ENCODE measurements at places on chromosomes 1 and 21. TPM values are rescaled to one million over a fixed set of nuclear protein-coding genes. Genes with fewer than 3 reads are reported as not detected.

GRCh38 chr1:87449348-87449963, 120.8 kb downstream of the LMO4 start:
- H3K4me1 ChIP-seq = no peaks in the 10 kb centered on the region
- H3K4me3 ChIP-seq = no peak overlapping the region
- H3K27me3 ChIP-seq = peaks cover 2% of the 10 kb centered on the region

DNA sequence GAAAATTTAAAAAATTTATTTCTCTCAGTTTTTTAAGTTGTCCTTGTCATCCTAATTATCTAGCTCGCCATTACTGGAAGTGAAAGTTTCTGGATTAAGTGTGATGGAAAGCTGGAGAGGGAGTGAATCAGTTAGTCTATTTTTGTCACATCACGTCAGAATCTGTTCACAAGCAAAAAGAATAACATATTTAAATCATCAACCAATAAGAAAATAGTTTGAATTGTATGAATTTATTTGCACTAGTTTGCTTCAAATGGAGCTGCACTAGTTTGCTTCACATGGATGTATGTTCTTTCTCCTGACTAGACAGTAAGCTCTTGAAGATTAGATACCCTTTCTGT, 22.8 kb downstream of the PHC2 start:
- no peaks in the 10 kb centered on the region for H3K27me3 ChIP-seq
- H3K36me3 ChIP-seq = peaks cover 15% of the 10 kb centered on the region
- DNase-seq = no peak
- peaks cover 7% of the 10 kb centered on the region for H3K4me1 ChIP-seq
- no peak overlapping the region for H3K4me3 ChIP-seq
- H3K27ac ChIP-seq = no peak overlapping the region

- H3K36me3 ChIP-seq = no peaks in the 10 kb centered on the region
- peaks cover 11% of the 10 kb centered on the region for H3K27me3 ChIP-seq
- no peak overlapping the region for H3K27ac ChIP-seq
- H3K4me3 ChIP-seq = no peak overlapping the region
- peak; percentile 13 for DNase-seq
These were observed 17.8 kb downstream of the SPOCD1 start for GRCh38 chr1:31798086-31798432.

GRCh38 chr1:247104965-247105364, 809 bp upstream of the ZNF669 start:
- peaks cover 28% of the 10 kb centered on the region for H3K36me3 ChIP-seq
- peak overlapping the region; percentile 64 for H3K4me3 ChIP-seq
- H3K27ac ChIP-seq = peak overlapping the region; percentile 75
- H3K4me1 ChIP-seq = peaks cover 12% of the 10 kb centered on the region
- peaks cover 9% of the 10 kb centered on the region for H3K27me3 ChIP-seq

DNA sequence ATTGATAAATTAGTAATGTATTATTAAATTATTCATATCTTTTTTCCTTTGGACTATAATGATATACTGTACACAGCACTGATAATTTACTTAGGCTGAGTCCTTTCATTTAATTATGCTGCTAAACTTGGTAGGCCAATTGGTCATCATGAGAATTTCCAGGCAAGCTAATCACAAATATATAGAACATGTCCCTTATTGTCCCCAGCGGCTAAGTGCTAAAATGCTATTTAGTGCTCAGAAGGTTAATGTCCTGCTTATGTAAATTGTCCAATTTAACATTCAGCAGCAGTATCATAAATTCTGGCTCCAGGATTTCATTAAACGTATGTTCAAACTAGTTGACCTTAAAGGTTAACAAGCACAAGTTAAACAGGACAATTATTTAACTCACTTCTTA, 30.0 kb upstream of the RRP15 start:
- H3K4me1 ChIP-seq = no peaks in the 10 kb centered on the region
- H3K4me3 ChIP-seq = no peak overlapping the region
- no peak for DNase-seq
- no peaks in the 10 kb centered on the region for H3K27me3 ChIP-seq
- H3K27ac ChIP-seq = no peak overlapping the region
- H3K36me3 ChIP-seq = peaks cover 9% of the 10 kb centered on the region

Gene HAO2
- total RNA-seq = not detected

GRCh38 chr1:226349081-226349480, 40.1 kb upstream of the LIN9 start:
- no peak overlapping the region for H3K27ac ChIP-seq
- peaks cover 4% of the 10 kb centered on the region for H3K36me3 ChIP-seq
- H3K4me3 ChIP-seq = no peak overlapping the region
- peaks cover 3% of the 10 kb centered on the region for H3K27me3 ChIP-seq
- DNase-seq = no peak

GRCh38 chr1:70455291-70455690, 44.2 kb downstream of the CTH start:
- no peak overlapping the region for H3K27ac ChIP-seq
- no peaks in the 10 kb centered on the region for H3K4me1 ChIP-seq
- no peaks in the 10 kb centered on the region for H3K36me3 ChIP-seq
- H3K4me3 ChIP-seq = no peak overlapping the region
- H3K27me3 ChIP-seq = peaks cover 3% of the 10 kb centered on the region
- no peak for DNase-seq

Gene CYP2J2
- not detected for total RNA-seq

- no peaks in the 10 kb centered on the region for H3K27me3 ChIP-seq
- no peaks in the 10 kb centered on the region for H3K4me1 ChIP-seq
- H3K4me3 ChIP-seq = no peak overlapping the region
- H3K36me3 ChIP-seq = no peaks in the 10 kb centered on the region
- H3K27ac ChIP-seq = no peak overlapping the region
- no peak for DNase-seq
These were observed 22.9 kb upstream of the PHGDH start for GRCh38 chr1:119688810-119689209.

- H3K4me1 ChIP-seq = peaks cover 2% of the 10 kb centered on the region
- no peak overlapping the region for H3K27ac ChIP-seq
- peak overlapping the region; percentile 81 for H3K4me3 ChIP-seq
- H3K36me3 ChIP-seq = no peaks in the 10 kb centered on the region
- peaks cover 1% of the 10 kb centered on the region for H3K27me3 ChIP-seq
These were observed 22.2 kb downstream of the RUNX1 start for GRCh38 chr21:35026617-35027562.

Gene EGLN1
- total RNA-seq = 12.3 TPM

Gene KRTAP12-2
- not detected for total RNA-seq

DNA sequence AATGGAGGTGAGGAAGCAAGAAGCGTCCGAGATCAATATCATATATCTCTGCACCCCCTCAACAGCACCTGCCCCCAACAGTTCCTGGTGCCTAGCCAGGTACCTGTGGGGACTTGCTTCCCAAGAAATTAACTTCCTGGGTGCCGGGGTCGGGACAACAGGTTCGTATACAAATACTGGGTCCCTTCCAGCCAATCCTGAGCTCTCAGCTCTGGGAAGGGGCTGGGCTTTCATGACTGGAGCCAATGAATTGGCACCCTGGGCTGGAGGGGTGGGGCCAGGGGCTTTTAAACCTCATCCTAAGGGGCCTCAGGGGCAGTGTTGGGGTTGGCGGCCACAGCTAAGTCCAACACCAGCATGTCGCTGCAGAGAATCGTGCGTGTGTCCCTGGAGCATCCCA, at the start of gene PADI3:
Gene PADI3, plus strand, starts transcription at position 318 of the 400 bp plus-strand sequence. Its CDS starts 40 bp downstream, at position 358.
- H3K27ac ChIP-seq = no peak within 1 kb of the TSS
- H3K4me1 ChIP-seq = peaks cover 3% of the 10 kb centered on the region
- H3K27me3 ChIP-seq = peaks cover 6% of the 10 kb centered on the region
- no peak for DNase-seq

GRCh38 chr1:99808391-99809115, 41.6 kb upstream of the AGL start:
- H3K4me1 ChIP-seq = no peaks in the 10 kb centered on the region
- H3K36me3 ChIP-seq = no peaks in the 10 kb centered on the region
- no peak overlapping the region for H3K4me3 ChIP-seq
- H3K27ac ChIP-seq = no peak overlapping the region

DNA sequence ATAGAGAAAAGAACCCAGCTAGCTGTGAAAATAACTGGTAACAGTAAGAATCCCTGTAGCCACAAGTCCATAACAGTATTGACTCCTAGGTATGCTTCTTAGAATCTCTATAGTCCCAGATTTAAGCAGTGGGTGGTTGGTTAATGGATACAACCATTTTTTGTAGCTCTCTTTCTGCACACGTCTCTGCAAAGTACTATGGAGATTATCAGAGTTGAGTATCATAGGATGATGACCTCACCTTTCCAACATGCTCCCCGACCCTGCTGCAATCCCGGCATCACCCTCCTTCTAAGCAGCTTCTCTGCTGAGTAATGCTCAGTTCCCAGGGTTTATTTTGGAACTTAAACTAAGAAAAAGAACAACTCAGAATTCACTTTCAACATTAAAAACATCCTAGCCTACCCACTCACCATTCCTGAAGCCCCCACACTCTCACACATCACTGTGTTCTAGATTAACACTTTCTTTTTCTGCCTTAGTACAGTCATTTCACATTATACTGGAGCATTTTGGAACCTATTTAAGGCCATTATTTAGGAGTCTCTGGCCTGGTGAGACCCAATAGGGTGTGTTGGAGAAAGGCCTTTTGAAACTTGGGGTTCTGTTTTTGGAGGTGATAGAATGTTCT, 2.7 kb downstream of the MLLT11 start:
- peaks cover 25% of the 10 kb centered on the region for H3K4me1 ChIP-seq
- peak overlapping the region; percentile 93 for H3K4me3 ChIP-seq
- peak overlapping the region; percentile 98 for H3K27ac ChIP-seq
- H3K27me3 ChIP-seq = peaks cover 39% of the 10 kb centered on the region
- no peak for DNase-seq

Gene PEX11B
- 24.7 TPM for total RNA-seq

Gene HEYL
- 9.0 TPM for total RNA-seq

GRCh38 chr1:117032681-117033539, 27.2 kb upstream of the TTF2 start:
- no peaks in the 10 kb centered on the region for H3K36me3 ChIP-seq
- no peak for DNase-seq
- peaks cover 33% of the 10 kb centered on the region for H3K4me1 ChIP-seq
- H3K4me3 ChIP-seq = no peak overlapping the region
- H3K27me3 ChIP-seq = peaks cover 2% of the 10 kb centered on the region

DNA sequence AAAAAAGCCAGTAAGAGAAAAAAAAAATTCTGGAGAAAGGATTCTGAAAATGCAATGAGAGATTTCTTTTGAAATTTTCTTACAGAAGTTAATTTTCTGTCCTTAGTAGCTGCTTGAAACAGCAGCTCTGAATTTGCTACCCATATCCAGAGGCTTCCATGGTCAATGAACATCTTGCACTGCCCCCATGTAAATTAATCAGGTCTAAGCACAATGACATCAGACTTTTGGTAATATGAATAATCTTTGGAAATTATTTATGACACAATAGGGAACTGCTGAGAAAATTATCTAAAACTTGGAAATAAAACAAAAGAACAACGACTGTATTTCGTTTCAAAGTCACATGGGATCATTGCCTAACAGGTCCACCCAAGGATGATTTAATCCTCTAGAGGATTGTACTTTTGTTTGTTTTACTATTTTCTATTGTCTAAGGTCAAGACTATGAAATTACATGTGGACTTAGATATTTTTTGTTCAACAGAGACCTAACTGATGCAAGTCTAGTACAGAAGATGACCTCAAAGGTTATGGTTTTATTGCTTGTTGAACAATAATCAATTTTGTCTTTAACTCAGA, 312.1 kb downstream of the BACH1 start:
- H3K27me3 ChIP-seq = no peaks in the 10 kb centered on the region
- H3K27ac ChIP-seq = no peak overlapping the region
- no peak overlapping the region for H3K4me3 ChIP-seq

DNA sequence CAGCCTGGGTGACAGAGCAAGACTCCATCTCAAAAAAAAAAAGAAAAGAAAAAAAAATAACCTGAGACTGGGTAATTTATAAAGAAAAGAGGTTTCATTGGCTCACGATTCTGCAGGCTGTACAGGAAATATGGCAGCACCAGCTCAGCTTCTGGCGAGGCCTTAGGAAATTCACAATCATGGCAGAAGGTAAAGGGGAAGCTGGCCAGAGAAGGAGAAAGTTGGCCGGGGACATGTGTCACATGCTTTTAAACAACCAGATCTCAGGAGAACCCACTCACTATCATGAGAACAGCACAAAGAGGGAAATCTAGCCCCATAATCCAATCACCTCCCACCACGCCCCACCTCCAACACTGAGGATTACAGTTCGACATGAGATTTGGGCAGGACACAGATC, 125.3 kb downstream of the DISP1 start:
- H3K27ac ChIP-seq = no peak overlapping the region
- no peak overlapping the region for H3K4me3 ChIP-seq
- no peaks in the 10 kb centered on the region for H3K27me3 ChIP-seq
- no peak for DNase-seq
- no peaks in the 10 kb centered on the region for H3K36me3 ChIP-seq

DNA sequence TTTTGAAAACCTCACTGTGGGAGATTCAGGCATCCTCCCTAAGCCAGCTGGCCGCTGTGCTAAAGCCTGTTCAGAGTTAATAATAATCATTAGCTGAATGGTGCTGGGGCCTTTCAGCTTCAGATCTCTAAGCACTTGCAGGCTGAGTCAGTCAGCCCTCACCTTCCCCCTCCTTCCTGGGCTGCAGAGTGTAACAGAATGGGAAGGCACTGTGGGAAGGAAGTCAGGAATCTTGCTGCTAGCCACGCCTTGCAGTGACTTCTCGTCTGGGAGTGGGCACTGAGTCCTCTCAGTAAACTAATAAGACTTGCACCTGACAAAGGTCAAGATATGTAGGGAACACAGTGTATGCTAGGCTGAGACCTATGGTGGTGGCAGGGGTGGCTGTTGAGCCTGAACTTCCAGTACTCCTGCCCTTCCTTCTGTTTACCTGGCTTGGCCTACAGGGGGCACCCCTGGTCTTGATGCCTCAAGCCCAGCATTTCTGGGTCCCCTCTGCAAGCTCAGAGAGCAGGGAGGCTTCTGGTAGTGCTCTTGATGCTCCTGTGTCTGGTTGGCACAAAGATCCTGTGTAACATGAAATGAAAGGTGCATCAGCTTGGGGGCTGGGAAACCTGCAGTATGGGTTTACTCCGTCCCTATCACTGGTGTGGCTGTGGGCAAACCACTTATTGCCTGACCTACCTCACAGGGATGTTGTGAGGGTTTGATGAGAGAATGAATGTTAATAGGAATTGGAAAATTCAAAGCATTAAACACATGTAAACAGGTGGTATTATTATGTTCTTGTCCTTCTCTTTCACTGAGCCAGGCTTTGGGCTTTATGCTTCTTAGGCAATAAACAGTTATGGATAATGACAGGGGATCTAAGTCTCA, 6.0 kb downstream of the CYB561D1 start:
- H3K27ac ChIP-seq = peak overlapping the region; percentile 83
- peaks cover 9% of the 10 kb centered on the region for H3K27me3 ChIP-seq

Gene LGR6
- total RNA-seq = 0.37 TPM

- DNase-seq = no peak
- H3K36me3 ChIP-seq = no peaks in the 10 kb centered on the region
- H3K27ac ChIP-seq = peak overlapping the region; percentile 62
- peaks cover 1% of the 10 kb centered on the region for H3K27me3 ChIP-seq
- no peak overlapping the region for H3K4me3 ChIP-seq
These were observed 27.3 kb downstream of the EIF4G3 start for GRCh38 chr1:21149430-21149854.

DNA sequence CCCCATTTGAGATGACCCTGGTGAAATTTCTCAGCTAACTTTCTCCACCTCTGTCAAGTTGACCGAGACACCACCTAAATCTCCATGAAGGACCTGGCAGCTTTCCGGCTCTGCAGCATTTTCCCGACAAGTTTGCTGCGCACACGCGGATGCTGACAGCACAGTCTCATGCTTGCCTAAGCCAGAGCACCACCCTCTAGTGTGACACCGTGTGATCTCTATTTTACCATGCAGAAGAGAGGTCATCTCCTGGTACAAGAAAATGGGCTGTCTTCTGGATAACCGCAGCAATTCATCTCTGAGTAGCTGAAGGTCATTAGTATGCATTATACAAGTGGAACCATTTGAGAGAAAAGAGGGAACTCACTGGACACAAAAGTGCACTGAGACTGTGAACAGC, 38.9 kb upstream of the H6PD start:
- DNase-seq = no peak
- no peak overlapping the region for H3K27ac ChIP-seq

- no peaks in the 10 kb centered on the region for H3K36me3 ChIP-seq
- no peak overlapping the region for H3K4me3 ChIP-seq
- peak overlapping the region; percentile 45 for H3K27ac ChIP-seq
These were observed 339.3 kb downstream of the PAPPA2 start for GRCh38 chr1:176802316-176802715.

All from glutamatergic neuron (in vitro differentiated cells).